ENCODE measurements at places on chromosomes 13 and 19.

GRCh38 chr19:3660493-3661219 is 34.1 kb upstream of the CACTIN start:
- DNase-seq, result no peak

DNA sequence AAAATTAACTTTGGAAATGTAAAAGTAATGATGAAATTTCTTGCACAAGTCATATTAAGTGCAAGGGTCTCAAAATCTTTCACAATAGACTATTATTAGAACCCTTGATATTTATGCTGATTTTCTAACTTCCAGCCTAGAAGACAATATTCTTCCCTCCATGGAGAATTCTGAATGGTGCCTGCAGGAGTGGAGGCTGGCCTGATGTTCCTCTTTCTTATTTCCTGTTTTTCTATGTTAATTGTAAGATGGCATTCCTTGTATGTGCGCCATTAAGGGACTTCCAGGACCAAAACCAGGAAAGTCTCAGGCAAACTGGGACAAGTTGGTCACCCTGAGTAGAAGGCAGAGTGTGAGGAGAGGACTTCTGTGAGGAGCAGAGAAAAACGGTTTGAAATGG is 294.9 kb downstream of the DLEU7 start:
- no peak for DNase-seq

DNA sequence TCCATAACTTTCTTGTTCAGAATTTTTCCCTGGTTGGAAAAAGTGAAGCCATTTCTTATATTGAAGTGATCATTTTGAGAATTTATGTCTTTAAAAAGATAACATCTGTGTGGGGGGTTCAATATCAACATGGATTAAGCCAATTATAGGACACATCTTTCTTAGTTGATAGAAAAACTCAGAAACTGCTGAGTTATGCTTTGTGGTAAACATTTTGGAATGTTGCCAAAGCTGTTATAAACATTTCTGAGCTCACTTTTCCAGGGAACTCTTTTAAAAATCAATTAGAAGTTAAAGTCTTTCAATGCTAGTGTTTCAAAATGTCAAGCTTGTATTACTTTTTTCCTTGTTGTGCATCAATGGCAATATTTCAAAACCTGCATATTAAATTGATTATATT is 248.8 kb downstream of the DACH1 start:
- DNase-seq, result no peak

DNA sequence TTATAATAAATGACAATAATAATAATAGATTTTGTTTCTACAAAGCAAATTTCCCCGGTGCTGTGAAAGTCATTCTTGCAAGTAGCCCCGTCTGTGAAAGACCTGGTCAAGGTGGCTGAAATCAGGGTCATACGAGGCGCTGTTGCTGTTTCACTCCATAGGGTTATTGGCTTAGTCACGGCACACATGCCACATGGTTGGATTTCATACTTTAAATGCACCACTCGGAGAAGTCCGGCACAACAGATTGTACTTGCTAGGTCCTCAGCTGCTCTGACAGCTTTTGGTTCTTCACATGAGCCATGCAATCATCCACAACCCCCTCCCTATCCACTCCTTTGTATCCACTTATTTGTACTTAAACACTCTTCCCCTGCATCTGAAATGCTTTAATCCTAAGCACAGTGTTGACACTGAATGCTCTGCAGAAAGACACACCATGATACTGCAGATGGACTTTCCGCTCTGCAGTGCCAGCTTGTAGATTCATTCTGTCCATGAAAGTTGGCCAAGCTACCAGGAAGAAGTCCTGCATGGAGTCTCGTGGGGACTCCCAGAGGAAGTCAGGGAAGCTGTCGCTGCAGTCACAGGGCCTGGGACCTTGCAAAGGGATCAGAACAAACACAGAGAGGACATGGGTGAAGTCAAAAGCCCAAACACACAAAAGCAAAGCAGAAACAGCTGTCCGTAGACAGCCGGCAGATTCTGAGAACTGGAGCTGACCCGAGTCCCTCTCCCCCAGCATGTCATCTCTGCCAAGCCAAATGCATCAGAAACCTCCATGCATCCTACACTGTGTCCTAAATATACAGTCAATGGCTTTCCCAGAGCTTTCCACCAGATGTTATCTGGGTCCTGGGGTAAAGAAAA is 124.6 kb downstream of the COL4A2 start:
- DNase-seq, result no peak

DNA sequence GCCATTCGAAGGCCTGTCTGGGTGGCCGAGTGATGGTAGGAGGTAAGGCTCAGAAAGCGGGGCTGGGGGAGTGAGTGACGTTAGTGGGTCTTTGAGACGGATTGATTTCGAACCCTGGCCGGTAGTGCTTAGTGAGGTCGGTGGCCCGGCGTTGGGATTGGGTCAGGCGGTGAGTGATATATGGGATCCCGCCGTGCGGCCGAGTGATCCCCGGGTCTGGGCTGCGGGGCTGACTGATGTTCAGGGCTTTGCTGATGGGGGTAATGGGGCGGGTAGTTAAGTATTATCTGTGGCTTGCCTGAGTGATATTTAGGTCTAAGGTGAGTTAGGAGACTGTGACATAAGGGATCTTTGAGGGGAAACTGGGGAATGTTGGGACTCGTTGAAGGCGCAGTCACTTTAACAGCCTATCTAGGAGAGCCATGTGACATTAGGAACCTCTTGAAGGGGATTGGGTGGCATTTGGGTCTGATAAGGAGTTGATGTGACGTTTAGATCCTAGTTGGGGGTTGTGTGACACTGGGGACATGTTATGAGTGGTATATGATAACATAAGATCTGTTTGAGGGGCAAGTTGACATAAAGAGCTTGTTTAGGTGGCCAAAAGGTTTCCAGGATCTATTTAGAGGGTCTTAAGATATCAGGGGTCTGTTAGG is 543 bp downstream of the PSMC4 start:
- no peak for DNase-seq

GRCh38 chr13:23767838-23768237 is 121.4 kb downstream of the MIPEP start:
- DNase-seq, result no peak

DNA sequence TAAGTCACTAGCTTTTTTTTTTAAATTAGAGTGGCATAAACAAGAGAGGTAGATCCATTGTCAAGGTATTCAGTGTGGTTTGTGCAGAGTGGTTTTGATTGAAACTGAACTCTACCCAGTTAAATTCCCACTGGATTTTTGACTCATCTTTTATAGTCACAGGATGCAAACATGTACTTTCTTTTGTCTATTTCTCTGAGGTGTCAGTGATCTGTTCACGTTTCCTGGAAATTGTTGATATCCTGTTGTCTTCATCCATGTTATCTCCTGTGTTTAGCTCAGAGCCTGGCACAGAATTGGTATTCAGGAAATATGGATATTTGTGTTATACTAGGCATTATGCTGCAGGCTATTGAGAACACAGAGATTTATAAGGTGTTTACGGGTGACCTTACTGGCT is 119.7 kb downstream of the PCCA start:
- no peak for DNase-seq

Measured in activated CD8-positive, alpha-beta memory T cell treated with anti-CD3 and anti-CD28 coated beads for 4 hours (primary cell).